ENCODE measurements at places on chromosomes 3 and 15.
A peak's percentile ranks its signal among the peaks of the same experiment; 100 is the strongest.

- DNase-seq: no peak
Measured at GRCh38 chr15:38324939-38325647, 72.5 kb downstream of the SPRED1 start.

DNA sequence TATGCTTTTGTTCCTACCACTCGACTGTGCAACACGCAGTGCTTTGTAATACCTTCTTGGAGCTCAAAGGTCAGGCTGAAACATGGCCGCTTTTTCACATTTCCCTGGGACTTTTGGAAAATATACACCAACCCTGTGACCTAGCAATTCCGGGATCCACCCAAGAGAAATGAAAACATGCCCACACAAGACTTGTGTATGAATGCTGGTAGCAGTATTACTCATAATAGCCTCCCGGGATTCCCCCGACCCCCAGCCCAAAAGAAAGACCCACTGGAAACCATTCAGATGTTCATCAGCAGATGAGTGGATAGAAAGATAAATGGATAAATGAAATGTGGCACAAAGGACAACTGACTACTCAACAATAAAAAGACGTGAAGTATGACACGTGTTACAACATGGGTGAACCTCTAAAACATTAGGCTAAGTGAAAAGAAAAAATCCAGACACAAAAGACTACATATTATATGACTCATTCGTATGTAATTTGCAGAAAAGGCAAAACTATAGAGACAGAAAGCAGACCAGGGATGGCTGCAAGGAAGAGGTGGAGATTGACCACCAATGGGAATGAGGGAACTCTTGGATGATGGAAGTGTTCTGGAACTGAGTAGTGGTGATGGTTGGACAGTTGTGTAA is 104.1 kb downstream of the PGPEP1L start:
- DNase-seq: peak; percentile 85

- DNase-seq: no peak
Measured at GRCh38 chr3:16288664-16289063, 23.7 kb downstream of the OXNAD1 start.

- DNase-seq: peak; percentile 94
Measured at GRCh38 chr3:144018776-144019175, 47.2 kb downstream of the DIPK2A start.

GRCh38 chr3:188214442-188214841 is 60.5 kb downstream of the LPP start:
- no peak for DNase-seq

- DNase-seq: no peak
Measured at GRCh38 chr3:140146668-140147067, 211.7 kb downstream of the CLSTN2 start.

DNA sequence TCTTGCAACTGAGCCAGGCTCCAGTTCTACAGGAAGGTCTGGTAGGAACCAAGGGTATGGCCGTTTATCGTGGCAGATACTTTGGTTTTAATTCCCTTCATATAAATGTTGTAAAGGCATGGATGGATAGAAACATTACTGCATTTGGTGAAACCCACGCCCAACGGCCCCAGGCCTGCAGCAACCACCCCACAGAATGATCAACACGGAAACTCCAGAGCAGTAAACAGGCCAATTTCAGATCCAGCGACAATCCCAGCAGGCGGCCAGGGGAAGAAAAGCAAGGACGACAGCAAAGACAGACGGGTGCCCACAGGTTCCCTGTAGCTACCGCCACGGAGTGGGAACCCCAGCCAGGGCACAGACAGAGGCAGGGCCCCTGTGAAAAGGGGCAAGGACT is 32.6 kb upstream of the PCSK6 start:
- no peak for DNase-seq

DNA sequence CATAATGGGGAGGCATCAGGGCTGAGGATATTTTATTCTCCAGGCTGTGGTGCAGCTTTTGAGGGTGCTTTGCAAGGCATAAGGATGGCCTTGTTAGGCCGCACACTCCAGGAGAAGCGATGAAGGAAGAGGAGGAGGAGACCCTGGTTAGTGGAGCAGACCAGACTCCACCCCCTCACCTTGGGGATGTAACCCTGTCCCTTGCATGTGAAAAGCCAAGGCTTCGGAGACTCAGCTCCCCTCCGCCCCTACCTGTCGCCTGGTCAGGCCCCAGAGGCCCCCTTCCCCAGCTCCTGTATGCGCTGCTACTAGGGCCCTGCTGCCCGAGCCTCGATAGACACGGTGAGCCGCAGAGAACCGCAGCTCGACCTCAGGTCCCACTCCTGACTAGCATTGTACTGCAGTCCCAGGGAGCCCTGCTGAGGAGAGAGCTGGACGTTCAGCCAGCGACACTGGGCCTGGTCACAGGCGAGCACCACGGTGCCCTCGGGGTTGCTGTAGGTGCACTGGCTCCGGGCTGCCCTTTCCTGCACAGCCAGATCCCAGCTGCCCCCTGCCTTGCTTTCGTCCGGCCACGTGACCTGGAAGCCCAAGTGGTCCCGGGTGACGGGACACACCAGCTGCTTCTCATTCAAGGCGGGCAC is 10.2 kb downstream of the CPN2 start:
- DNase-seq: no peak

DNA sequence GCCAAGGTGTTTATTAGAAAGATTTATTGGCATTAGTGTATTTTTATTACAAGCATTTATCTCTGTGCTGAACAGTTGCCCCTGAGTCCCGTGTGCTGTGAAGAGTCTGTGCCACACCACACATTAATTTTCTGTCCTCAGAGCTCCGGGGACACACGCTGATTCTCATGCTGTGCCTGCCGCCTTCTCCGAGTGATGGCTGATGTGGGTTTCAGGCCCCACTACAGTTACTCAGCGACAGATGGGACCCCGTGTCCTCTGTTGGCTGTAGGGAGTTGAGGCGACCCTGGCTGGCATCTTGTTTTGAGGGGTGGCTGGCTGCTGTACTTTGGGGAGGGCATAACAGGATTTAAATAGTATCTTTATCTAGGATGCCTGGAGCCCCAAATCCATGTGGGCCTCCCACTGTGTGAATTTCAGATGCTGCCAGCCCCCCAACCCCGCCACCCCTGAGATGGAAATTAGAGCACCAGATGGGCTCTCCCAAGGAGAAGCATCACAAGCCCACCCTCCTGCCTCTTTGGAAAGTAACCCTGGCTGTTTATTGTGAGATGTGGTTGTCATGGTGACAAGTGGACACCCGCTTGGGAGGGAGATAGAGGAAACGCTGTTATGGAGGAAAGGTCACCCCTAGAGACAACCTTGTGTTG is 185.6 kb downstream of the APBA2 start:
- no peak for DNase-seq

DNA sequence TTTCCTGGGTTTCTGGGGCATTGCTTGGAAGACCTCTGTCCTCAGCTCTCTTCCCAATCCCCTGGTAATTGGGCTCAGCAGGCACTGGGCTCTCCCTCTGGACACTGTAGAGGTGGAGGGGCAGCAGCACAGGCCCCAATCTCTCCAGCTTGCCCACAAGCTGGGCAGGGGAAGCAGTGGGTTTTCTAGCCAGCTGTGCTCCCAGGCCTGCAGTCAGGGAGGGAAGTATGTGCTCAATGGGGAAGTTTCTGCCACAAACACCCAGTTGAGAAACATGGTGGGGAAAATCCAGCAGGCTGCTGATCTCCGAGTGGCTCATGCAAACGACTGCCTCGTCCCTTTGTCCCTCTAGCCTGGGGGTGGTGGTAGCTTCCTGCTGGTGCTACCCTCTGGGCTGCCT is 12.8 kb upstream of the RFT1 start:
- no peak for DNase-seq

DNA sequence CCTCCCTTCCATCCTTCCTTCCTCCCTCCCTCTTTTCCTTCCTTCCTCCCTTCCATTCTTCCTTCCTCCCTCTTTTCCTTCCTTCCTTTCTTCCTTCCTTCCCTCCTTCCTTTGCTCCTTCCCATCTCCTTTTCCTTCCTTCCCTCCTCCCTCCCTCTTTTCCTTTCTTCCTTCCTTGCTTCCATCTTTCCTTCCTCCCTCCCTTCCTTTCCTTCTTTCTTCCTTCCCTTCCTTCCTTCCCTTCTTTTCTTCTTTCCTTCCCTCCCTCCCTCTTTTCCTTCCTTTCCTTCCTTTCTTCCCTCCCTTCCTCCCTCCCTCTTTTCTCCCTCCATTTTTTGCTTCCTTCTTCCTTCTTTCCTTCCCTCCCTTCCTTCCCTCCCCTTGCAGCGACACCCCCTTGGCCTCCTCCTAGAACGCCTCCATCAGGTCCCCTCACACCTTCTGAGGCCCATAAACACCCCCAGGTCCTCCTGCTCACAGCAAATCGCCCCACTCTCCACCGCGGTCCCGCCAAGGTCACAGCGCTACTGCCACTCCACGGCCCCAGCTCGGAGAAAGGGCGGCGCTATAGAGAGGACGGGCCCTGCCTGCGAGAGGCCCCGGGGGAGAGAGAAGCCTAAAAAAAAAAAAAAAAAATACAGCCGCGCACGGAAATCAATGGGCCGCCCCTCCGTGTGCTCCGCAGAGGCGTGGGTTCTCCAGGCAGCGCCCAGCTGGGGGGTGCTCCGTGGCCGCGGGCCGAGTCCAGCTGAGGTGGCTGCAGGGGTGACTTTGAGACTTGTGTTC is 328.2 kb downstream of the OCA2 start:
- no peak for DNase-seq

- DNase-seq: no peak
Measured at GRCh38 chr15:78266229-78266628, 1.9 kb downstream of the DNAJA4 start.

DNA sequence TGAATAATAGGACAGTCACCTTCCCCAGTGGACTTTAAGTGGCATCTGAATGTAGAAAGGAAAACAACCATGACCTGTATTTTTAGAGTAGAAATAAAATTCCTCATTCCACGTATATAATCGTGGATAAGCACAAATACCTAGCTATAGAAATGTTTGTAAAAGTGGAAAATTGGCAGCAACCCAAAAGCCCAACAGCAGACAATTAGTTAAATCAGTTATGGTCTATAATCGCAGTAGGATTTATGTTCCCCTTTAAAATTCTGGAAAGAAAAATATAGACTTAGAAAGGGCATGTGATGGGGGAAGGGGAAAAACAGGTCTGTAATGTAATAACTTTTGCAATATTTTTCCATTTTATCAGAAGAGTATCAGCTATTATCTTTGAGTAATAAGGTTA is 241.9 kb upstream of the ST8SIA2 start:
- DNase-seq: no peak

- DNase-seq: peak; percentile 50
Measured at GRCh38 chr15:63461230-63461985, 43.0 kb upstream of the USP3 start.

- no peak for DNase-seq
Measured at GRCh38 chr3:184203526-184203925, 17.5 kb downstream of the ABCF3 start.

- no peak for DNase-seq
Measured at GRCh38 chr15:31901501-31901900, 128.8 kb upstream of the CHRNA7 start.

GRCh38 chr15:68383161-68384074 is 48.5 kb downstream of the ITGA11 start:
- DNase-seq: peak; percentile 37

DNA sequence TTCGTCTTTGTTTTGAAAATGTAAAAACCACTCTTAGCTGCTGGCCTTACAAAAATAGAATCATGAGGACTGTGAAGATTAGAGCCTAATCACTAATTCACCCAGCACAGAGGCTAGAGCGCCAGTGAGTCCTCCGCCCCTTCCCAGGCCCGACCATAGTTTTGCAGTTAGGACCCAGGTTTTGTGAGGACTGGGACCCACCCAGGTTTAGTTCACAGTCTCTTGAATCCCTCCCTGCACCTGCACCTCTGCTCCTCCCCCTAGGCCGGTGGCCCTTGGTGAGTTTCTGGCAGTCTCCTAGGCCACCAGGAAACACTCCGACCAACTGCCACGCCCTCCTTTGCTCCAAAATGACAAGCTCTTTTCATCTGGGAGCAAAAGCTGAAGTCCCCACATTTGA is 136.0 kb upstream of the CCDC54 start:
- DNase-seq: peak; percentile 47

GRCh38 chr3:50267280-50267913 is 1.6 kb upstream of the SEMA3B start:
- no peak for DNase-seq

GRCh38 chr3:182722907-182723306 is 70.4 kb upstream of the ATP11B start:
- no peak for DNase-seq

DNA sequence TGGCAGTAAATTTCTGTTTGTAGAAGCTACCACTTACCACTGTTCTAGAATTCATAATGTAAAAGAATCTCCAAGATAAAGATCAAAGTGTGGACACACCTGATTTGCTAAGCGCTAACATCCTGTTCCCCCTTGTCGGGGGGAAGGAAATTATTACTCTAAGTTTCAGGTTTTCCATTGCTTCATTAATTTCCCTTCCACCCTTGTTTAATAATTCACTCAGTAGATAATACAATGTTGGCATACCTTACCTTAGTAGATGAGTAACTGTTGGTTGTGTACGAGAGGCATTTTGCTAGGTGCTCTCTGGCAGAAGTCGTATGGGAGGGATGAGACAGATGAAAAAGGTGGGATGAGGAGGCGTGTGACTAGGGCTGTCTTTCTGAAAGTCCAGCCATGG is 641.2 kb upstream of the ARRDC4 start:
- no peak for DNase-seq

GRCh38 chr3:194089357-194090177 is 46.4 kb upstream of the HES1 start:
- DNase-seq: peak; percentile 99

DNA sequence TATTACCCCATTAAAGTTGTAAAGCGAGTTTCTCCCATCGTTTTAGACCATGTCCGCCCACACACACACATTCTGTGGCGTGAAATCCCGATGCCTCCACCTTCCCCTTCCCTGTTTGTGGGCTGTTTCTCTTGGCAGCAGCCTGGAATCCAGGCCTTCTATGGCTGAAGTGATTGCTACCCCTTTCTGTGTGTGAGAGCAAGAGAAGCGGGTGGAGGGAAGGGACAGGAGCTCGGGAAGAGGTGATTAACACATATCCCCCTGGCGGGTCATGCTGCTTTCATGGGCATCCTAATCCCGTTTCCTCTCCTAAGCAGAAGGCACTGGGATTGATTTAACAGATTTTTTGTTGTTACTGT is 283.8 kb upstream of the RGMA start:
- DNase-seq: no peak

DNA sequence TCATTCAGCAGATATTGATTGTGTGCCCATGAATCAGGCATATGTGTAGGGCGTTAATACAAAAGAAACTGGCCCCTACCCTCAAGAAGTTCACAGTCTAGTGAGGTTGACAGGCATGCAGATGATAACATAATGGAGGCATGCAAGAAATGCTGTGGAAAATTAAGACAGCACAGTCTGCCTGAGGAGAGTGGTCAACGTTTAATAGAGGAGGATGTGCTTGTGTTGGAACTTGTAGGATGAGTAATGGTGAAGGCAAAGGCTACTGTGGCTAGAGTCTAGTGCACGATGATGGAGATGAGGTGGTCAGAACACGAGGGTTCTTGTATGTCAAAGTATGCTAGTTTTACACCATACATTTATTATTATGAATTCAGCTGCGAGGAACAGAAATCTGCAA is 295.7 kb downstream of the SOX2 start:
- no peak for DNase-seq

GRCh38 chr3:9123840-9124239 is 125.6 kb downstream of the SRGAP3 start:
- no peak for DNase-seq
